ENCODE measurements at places on chromosomes 1 and 21.

DNA sequence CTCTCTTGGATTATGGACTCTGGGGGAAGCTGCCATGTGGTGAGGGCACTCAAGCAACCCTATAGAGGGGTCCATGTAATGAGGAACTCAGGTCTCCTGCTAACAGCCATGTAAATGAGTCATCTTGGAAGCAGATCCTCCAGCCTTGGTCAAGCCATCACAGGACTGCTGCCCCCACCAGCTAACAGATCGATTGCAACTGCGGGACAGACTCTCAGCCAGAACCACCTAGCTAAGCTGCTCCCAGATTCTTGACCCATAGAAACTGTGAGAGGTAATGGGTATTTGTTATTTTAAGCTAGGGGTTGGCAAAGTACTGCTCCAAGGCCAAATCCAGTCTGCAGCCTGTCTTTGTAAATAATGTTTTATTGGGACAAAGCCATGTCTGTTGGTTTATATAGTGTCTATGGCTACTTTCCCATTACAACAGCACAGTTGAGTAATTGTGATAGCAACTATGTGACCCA is 27.6 kb upstream of the MAP3K7CL start:
- DNase-seq = no peak

DNA sequence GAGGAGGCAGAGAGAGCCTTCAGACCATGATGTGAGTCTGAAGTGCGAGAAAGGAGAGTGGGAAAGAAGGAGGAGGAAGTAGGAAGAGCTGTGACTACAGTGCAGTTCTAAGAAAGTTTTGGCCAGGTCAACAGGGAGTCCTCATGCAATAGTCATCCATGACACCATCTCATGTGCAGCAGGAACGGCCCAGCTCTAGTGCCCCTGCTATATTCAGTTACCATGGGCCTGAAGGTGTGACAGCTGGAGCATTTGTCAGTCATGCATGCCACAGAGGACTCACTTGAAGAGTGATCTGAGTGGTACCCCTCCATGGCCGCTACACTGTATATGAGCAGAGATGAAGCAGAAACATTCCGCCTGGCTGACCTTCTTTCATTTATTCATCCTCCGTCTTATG is 77.9 kb downstream of the OMA1 start:
- no peak for DNase-seq

DNA sequence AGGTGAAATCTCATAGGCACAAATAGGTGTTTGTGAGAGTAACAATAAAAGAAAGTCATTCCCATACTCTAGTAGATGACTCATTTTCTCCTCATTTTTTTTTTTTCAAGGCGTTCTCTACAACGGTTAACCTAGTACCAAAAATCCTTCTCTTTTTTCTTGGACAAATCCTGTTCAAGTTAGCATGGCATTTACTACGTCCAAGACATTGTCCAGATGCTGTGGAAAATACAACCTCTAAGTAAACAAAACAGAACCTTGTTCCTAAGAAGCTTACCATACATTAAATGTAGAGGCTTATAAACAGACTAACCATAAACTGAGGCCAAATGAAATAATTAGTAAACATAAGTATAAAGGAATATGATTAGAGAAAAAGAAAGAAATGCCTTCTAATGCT is 76.2 kb upstream of the RGS4 start:
- DNase-seq = no peak

GRCh38 chr1:244053831-244054230 is 2.7 kb downstream of the ZBTB18 start:
- DNase-seq = no peak
